GM19239 (cell line): ENCODE measurements at places on chromosomes 1 and 21.

- no peak for DNase-seq
Observed at GRCh38 chr21:19553919-19554615, 1150.5 kb upstream of the TMPRSS15 start.

DNA sequence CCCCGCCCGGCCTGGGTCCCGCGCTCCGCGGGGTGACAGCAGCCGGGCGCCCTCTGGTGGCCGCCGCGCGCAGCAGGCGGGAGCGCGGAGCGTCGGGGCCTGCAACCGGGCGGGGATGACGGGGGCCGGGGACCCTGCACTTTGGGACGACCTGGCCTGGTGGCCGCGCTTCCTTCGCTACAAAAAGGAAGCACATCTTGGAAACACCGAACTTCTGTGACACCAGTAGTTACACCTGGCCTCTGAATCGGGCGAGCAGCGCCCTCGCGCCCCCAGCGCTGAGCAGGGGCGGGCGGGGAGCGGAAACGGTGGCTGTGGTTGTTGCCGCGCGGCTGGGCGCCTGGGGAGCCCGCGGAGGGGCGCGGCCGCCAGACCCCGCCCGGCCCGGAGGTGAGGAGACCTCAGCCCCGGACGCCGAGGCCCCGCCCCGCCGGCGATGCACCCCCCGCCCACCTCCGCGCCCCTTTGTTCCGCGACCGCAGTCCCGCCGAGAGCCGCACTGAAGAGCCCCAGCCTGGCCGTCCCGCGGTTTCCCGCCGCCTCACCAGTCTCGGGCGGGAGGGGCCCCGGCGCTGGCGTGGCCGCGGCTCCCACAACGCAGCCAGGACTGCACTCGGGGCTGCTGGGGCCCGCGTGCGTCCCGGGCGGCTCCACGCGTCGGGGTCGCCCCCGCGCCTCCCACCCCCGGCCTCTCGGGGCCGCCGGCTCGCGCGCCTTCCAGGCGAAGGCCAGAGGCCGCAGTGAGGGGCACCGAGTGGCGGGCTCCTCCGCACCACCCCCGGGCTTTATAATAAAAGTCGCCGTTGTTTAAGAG, 59.3 kb downstream of the H3-3A start:
- peak; percentile 90 for DNase-seq

DNA sequence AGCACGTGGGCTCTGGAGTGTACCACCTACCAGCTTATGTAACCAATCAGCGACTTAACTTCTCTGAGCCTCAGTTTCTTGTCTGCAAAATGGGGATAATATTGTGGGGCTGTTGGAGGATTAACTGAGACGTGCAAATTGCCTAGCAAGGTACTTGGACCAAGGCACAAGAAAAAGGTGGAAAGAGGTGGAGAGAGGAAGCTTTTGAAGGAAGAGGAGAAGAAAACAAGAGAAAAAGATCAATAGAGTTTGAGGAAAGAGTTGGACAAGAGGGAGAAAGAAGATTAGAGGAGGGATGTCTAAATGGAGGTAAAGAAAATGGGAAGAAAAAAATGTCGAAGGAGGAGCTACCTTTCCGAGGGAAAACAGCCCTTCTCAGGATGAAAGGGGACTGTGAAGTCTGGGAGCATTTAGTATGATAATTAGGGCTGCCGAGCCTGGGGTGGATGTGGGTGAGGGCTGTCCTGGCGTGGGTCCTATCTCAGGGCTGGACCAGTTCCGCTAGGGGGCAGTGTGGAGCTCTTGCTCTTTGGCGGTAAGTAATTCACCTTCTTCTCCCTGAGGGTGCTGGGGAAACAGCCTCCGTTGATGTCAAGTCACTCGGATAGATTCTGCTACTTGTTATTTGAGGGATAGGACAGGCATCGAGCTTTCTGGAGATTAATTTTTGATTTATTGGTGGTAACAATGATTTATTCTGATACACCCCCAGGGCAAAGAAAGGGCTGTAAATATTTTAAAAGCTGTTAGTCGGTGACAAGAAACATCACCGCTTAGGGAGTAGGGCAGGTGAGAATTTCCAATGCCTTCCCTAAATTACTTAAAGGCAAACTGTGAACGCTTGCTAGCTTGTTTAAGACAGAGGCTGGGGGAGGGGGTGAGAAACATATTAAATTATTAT, 79.0 kb upstream of the NFASC start:
- DNase-seq = peak; percentile 56

GRCh38 chr1:8396786-8397406, 79.0 kb downstream of the SLC45A1 start:
- DNase-seq = no peak

DNA sequence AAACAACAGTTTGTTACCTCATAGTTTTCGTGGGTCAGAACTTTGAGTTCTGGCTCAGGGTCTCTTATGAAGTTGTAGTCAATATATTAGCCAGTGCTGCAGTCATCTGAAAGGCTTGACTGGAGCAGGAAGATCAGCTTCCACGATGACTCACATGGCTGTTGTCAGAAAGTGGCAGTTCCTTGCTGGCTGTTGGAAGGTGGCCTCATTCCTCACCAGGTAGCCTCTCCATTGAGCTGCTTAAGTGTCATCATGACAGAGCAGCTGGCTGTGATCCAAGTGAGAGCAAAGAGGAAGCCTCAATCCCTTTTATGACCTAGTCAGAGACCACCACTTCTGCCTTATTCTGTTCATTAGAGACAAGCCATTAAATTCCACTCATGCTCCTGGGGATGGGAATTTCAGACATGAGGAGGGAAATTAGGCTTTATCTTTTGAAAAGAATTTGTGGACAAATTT, 5.6 kb downstream of the OSBPL9 start:
- no peak for DNase-seq

DNA sequence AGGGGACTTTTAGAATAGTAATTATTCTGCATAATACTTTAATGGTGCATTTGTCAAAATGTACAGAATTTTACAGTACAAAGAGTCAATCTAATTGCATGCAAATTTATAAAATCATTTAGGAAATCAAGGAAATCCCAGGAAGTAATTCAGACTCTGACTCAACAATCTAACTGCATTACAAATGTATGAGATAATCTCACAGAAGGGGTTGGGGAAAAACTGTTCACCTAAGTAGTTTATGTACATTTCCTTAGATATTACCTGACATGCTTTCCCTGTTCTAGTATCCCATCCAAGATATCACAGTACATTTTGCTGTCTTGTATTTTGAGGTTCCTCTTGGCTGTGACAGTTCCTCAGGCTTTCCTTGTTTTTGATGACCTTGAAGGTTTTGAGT, 4.7 kb downstream of the CRB1 start:
- no peak for DNase-seq

DNA sequence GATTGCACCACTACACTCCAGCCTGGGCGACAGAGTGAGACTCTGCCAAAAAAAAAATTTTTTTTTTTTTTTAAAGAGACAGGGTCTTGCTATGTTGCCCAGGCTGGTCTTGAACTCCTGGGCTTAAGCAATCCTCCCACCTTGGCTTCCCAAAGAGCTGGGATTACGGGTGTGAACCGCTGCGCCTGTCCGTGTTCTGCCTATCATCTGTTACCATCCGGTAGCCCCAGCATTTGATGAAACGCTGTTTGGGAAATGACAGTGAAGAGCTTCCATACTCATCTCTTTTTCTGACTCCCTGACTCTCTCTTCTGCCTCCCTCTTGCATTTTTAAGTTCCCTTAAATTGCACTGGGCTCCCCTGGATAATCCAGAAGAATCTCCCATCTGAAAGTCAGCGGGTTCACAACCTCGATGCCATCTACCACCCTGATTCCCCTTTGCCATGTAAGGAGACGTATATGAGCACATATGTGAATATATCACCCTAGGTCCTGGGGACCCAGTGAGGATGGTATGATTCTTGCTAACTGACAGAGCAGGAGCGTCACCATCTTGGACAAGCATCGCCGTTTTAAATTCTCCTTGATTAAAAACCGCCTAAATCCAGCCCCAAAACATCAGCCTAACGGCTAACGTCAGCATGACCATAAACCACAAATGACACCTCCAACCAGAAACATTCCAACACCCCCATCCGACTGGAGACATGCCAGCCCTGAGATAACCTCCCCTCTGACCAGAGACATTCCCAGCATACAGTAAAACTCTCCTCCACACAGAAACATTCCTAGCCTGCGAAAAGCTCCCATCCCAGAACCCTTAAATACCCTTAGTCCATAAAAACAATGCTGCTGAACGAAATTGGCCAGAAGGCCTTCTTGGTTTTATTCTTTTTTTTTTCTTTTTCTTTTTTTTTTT, 12.4 kb downstream of the TNFRSF8 start:
- no peak for DNase-seq

DNA sequence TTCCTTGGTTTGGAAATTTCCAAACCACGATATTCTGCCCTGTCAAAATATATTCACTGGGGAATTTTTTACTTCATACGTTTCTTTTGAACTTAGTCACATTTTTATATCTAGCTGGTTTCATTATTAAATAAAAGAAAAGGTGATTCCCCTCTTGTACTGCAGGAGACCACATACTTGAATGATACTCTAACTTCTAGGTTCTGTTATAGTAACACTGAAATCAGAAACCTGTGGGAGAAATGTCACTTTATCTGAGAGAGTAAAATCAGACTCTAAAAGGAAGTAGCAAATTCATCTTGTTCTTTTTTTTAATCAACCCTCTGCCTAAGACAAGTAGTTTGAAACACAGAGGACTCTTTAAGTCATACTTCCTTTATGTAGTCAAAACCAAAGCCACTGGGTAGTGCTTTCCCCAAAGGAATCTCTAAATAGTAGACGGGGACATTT, 34.4 kb downstream of the MRPL39 start:
- DNase-seq = no peak

GRCh38 chr21:41442481-41443186, 16.6 kb downstream of the MX1 start:
- no peak for DNase-seq

GRCh38 chr1:21188235-21188634, 11.5 kb upstream of the EIF4G3 start:
- no peak for DNase-seq

DNA sequence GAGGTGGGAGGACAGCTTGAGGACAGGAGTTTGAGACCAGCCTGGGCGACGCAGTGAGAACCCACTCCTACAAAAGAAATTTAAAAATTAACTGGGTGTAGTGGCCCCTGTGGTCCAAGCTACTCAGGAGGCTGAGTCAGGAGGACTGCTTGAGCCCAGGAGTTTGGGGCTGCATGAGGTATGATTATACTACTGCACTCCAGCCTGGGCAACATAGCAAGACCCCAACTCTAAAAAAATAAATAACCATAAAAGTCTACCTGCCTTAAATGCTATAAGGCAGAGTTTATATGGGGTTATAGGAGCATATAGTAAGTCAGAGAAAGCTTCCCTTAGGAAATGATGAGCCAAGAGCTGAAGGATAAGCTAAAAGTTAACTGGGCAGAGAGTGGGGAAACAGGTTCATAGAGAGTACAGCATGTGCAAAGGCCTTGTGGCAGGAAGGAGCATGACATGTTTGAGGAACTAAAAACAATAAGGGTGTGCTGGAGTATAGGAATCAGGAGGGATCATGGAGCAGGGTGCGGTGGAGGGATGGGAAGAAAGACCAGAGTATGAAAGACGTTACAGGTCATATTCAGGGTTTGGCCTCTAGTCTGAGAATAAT, 68.3 kb downstream of the ADSS2 start:
- DNase-seq = no peak

- DNase-seq = no peak
Observed at GRCh38 chr1:232891656-232892317, 58.6 kb upstream of the NTPCR start.

GRCh38 chr1:114232691-114233090, 79.0 kb upstream of the SYT6 start:
- DNase-seq = no peak

- peak; percentile 13 for DNase-seq
Observed at GRCh38 chr21:24428591-24429199, 1178.6 kb downstream of the MRPL39 start.

DNA sequence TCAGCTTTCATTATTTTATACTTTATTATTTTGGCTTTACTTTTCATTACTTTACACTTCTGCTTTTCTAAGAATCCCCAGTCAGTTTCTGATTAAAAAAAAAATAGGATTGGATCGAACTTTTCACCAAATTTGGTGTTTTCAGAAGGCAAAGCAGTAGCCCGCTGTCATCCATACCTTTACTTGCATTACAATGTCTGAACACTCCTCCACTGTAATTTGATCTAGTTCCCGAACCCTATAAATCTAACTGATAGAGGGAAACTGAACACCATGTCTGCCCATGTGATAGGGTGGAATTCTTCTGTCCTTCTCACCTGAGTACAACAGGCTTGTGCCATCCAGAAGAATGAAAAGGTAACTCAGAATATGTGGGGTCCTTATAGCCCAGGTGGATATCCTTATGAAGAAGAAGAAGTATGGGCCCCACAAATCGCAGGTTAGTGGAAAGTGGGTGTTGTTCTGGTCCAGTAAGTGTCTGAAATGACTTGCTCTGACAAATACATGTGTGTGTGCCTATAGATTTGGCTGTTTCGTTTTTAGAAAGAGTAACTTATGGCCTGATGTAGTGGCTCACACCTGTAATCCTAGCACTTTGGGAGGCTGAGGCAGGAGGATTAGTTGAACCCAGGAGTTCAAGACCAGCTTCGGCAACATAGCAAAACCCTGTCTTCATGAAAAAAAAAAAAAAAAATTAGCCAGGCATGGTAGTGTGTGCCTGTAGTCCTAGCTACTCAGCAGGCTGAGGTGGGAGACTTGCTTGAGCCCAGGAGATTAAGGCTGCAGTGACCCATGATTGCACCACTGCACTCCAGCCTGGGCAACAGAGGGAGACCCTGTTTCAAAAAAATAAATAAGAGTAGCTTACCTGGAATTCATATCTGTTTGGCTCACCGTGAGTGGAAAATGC, 26.6 kb upstream of the CDC14A start:
- no peak for DNase-seq

DNA sequence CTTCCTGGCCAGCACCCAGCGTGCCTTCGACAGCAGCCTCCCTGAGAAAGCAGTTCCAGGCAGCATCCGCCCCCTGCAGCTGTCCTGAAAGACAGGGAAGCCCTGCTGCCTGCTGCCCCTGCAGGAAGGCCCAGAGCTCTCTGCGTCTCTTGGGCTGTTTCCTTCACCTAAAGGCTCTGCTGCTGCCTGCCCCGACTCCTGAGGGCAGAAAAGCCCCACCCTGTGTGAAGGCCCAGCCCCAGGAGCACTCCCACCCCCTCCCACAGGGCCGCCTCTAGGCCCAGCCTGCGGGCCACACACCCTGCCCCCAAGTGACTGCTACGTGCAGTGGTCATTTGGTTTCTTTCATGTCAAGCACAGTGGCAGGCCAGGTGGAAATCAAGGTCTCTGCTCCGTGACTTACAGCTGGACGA, 12.4 kb downstream of the RIPK4 start:
- no peak for DNase-seq

DNA sequence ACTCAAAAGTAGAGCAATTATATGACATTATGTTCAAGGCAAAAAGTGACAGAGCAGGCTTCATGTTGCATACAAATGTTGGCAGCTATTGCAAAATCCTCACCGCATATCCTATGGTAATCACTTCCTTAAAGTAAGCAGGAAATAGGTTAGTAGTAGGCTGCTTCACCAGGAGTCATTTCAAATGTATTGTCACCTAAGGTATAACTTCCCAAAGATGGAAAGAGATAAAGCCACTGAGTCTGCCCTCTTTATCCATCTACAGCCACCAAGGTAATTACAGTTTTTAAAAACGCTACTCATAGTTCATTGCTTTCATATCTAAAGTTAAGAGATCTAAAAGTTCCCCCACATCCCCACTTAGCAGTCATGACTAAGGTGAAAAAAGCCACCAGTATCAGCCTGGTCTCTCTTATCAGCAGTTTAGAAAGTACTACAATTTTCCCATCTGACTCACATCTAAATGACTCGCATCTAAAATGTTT, 31.6 kb upstream of the UBE2U start:
- DNase-seq = no peak
